GM04503 (cell line): ENCODE measurements at places on chromosomes 5 and 9.

DNA sequence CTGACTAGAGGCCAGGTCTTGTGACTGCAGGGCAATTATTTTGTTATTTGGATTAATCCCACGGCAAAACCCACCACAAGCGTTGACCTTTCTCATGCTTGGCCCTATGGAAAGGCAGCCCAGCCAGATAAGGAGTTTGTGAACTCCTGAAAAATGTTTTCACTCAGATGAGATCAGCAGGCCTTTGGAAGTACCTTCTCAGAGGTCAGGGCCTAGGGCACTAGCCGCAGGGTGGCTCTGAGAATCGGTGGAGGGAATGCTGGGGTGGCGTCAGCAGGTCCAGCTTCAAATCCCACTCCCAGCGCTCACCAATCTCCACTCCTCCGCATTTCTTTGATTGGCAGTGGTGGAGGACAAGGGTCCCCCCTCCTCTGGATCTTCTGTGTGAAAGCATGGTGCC, 194.4 kb downstream of the GADD45G start:
- no peak for DNase-seq

DNA sequence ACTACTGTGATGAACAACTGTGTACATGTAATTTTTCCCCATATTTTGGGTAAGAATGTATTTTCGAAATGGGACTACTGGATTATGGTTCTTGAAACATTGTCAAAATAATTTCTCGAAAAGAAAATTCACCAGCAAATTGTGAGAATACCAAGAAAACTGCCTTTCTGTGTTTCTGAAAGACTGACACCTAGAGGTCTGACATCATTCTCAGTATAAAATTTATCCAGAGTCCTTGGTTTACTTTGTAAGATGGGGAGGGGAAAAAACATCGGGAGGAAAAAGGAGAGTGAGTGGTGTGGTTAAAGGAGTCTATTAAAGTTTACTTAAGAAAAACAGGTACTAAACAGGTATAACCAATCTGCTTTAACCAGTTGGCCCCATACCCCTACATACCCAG, 149.2 kb downstream of the CEP120 start:
- DNase-seq = no peak

DNA sequence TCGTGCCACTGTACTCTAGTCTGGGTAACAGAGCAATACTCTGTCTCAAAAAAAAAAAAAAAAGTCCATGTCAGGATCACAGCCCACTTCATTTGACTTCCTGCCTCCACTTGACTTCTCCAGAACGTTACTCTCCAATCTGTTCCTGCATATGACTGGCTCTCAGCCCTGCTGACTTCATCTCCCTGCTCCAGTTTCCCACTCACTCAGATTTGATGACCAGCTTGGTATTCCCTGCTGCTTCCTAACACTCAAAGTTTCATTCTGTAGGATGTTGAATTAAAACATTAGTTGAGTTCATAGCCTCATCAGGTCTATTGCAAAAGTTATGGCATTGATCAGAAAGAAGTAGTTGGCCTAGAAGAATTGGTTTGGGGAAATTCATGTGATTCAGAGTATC, 52.3 kb downstream of the UGCG start:
- no peak for DNase-seq

GRCh38 chr5:154993461-154993860, 20.1 kb upstream of the KIF4B start:
- no peak for DNase-seq

DNA sequence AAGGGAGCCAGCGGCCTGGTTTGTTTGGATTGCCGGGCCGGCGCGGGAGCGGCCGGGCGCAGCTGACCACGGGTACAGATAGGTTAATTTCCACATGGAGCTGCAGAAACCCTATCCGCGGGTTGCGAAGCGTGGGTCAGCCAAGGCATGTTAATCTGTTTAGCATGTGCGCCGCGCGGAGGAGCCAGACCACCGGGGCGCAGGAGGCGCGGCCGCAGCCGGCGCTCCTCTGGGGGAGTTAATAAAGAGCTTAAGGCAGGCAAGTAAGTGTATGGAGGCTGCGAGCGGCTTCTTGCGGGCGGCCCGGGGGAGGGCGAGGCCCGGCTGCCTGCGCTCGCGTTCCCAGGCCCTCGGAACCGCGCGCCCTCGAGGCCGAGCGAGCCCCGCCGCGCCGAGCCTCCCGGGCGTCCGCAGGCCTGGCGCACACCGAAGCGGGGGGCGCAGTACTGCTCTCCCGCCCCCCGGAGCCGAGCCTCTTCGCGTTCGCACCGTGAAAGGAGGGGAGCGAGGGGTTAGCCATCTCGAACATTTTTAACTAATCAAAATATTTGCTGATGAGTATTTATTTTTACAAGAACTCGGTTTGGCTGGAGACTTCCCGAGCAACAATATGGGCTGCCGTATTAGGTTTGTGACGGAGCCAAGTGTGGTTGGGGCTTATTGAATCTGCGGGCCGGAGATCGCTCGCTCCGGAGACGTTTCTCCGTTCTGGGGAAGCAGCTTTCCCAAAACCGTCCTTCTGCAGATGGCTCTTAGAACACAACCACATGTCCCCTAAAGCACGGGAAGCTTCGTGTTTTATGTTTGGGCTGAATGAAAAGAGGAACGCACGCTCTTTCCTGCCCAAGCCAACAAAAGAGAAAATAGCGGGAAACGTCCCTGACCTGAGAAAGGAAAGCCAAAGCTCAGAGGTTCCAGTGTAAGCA, 28.8 kb downstream of the FOXD1 start:
- DNase-seq = no peak

DNA sequence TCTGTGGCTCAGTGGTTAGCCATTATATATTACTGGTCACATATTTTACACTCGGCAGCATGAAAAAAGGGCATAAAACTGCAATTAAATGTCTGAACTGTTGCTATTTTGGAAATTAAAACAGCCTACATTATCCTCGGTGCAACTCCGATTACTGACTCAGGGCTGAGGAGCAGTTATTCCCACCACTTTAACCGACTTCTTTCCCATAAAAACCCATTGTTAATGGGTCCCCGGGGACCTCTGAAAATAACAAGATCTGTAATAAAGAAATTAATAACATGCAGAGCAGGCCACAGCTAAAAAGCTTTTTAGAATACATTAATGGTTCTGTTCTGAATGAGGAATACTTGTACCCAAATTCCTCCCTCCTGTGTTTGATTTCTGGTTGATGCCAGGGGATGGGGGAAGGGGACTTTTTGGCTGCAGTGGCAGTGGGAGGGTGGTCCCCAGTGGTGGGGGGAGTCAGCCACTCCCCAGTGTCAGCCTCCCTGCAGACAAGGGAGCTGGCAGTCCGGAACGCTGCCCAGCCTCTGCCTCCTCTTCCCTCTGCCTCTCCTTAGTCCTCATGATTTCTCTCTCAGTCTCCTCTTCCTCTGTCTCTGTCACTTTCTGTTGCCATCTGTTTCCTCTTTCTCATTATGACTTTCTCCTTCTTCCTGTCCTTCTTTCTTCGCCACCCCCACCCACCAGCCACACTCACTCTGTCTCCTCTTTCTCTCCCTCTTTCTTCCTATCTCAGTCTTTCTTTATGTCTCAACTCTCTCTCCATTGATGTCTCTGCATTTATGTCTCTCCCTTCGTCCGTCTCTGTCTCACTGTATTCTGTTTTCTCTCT, 59.0 kb upstream of the ZBTB43 start:
- no peak for DNase-seq

GRCh38 chr9:81456431-81457006, 232.8 kb downstream of the TLE1 start:
- no peak for DNase-seq

DNA sequence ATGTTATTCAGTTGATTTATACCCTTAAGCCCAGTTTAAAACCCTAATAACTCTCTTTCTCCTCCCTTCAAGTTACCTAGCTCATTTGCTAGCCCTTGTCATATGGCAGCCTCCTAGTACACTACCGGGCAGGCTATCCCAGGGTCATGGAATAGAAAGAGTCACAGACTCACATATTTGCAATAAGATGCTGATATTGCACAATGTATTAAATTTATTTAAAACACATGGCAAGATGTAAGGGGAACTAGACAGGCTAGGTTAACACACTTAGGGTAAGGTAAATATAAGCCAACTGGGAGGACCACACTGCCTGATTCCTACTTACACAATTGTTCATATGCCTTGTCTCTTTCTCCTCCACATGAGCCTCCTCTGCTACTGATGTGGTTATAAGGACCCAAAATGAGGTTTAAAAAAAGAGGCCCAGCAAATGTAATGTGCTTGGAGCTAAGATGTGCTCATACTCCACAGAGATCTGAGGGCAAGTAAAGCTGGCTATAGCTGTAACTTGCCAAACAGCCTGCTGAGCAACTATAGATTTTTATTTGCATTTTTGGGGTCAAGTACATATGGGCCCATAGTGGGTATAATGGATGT, 130.0 kb downstream of the ENC1 start:
- DNase-seq = no peak

- no peak for DNase-seq
Observed at GRCh38 chr5:150255659-150256409, 33.7 kb downstream of the CAMK2A start.
